Astrocyte of the spinal cord (primary cell): ENCODE measurements at places on chromosomes 7 and 10.

GRCh38 chr7:128190051-128190647 lies 50.9 kb upstream of the LEP start:
- no peak for DNase-seq

DNA sequence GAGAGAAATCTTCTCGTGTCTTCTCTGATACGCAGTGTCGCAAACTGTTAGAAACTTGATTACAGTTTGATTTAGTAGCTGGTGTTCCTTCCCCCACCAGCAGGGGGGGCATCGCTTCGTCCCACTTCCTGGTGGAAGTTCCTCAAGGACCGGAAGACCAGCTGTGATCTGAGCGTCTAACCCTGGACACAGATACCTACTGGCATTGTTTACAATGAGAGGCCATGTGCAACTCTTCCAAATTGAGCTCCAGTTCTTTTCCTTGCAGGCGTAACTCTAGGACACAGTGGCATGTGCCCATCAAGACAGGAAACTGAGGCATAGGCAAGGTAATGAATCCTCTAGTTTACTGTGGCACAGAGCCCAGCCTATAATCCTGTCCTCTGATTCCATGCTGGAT lies 219.0 kb downstream of the CCDC3 start:
- no peak for DNase-seq

DNA sequence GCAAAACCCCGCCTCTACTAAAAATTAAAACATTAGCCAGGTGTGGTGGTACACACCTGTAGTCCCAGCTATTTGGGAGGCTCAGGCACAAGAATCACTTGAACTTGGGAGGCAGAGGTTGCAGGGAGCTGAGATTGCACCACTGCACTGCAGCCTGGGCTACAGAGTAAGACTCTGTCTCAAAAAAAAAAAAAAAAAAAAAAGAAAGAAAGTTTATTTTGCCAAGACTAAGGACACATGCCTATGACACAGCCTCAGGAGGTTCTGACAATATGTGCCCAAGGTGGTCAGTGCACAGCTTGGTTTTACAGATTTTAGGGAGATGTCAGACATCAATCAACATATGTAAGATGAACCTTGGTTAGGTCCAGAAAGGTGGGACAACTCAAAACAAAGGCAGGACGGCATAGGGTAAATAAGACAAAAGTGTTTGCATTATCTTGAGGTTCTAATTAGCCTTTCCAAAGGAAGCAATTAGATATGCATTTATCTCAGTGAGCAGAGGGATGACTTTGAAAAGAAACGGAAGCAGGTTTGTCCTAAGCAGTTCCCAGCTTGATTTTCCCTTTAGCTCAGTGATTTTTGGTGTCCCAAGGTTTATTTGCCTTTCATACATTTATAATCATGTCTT lies 20.7 kb upstream of the OTUD1 start:
- DNase-seq: no peak

GRCh38 chr7:130444234-130444633 lies 3.4 kb upstream of the CEP41 start:
- DNase-seq: peak; percentile 39

GRCh38 chr10:121481180-121481579 lies 117.1 kb downstream of the FGFR2 start:
- peak; percentile 15 for DNase-seq

DNA sequence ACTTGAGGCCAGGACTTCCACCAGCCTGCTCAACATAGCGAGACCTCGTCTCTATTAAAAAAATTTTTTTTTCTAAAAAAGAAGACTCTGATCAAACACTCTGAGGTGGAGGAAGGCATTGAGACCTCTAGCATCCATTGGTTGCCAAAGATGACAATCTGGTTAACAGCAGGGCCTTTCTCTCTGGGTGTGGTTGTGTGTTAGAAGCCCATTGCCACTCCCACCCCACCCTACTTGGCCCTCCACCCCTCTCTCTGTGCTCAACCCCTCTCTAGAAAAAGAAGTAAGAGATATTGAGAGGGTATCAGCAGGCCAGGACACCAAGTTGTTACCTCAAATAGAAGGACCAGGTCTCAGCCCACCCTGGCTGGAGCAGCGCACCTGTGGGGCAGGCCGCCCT lies 57.4 kb upstream of the MXI1 start:
- no peak for DNase-seq

DNA sequence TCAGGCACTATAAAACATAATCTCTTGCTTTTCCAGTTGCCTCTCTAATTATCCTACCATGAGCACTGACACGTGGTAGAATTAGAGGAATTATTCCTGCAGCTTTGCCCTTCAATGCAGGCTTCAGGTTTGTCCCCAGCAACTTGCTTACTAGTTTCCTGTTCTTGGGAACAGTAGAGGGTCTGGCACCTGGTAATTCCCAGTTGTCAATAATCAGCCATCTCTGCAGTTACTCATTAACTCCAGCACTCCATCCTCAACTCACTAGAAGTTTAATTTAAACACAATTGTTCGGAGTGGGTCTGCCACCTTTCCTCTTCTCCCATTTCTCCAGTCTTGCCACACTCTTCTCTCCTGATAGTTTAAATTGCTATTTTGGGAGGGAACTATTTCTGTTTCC lies 324.3 kb upstream of the KIAA1217 start:
- no peak for DNase-seq

- no peak for DNase-seq
These were observed 85.2 kb upstream of the NPVF start for GRCh38 chr7:25313526-25313925.

DNA sequence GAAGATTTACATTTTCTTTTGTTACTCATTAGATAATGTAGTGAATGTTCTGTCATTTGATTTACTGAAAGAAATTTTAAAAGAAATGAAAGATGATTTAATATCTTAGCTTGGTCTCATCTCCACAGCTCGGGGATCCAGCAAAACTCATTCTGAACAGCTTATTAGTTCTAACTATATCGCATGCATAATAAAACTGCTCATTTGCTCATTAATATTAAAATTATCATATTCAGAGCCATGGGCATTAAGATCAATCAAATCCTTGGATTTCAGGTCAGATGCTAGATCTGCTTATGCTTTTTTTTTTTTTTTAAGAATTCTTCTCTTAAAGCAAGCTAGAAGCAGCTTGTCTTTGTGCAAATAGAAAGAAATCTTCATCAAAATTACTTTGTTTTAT lies 246.1 kb downstream of the FOXP2 start:
- no peak for DNase-seq

DNA sequence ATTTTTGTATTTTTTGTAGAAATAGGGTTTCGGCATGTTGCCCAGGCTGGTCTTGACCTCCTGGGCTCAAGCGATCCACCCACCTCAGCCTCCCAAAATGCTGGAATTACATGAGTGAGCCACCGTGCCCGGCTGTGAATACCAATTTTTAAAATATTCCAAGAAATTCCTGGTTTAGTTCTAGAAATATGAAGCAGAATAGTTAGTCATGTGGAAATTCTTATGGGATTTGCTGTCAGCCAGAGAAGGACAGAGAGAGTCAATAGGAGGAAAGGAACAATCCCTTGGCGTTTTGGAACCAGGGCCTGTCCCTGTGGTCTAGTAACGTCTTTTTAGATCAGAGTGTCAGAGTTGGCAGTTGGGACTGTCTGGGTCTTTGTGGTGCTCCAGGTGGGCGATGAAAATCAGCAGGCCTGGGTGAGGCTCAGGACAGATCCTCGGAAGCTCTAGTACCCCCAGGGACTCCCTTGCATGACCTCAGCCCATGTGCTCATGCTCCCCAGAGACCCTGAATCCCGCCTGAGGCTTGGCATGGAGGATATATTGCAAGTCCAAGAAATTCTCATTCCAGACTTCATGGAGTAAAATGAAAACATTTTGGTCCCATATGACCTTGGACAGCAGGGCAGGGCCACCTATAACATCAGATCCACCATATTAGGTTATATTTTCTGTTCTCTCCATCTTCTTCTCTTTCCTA lies 7.8 kb downstream of the NODAL start:
- DNase-seq: no peak

- no peak for DNase-seq
These were observed at the start of gene LRMDA for GRCh38 chr10:75431180-75432111. Gene LRMDA, plus strand, starts transcription at chr10:75431624.

- DNase-seq: no peak
These were observed 284.9 kb upstream of the PLXDC2 start for GRCh38 chr10:19531324-19531723.

GRCh38 chr10:77593771-77594470 lies 43.7 kb downstream of the KCNMA1 start:
- no peak for DNase-seq

DNA sequence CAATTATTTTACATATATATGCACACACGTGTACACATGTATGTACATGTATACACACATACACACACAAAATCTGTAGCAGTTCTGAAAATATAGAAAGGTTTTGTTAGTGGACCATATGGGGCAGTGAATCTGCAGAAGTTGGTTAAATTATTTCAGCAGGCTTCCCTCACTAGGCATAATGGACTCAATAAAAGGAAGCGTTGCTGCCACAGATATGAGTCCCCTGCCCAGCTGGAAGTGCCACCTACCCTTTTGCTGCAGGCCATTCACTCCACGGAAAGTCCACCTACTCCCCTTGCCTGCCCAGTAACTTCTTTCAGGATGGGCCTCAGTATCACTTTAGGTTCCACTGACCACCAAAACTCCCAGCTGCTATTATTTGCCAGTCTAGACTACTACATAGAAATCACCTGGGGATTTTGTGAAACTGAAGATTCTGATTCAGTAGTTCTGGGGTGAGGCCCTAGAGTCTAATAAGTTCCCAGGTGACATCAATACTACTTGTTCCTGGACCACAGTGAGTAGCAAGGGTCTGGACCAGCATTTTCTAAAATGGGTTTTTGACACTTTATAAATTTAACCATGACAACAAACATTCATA lies 29.3 kb upstream of the CROT start:
- DNase-seq: no peak

GRCh38 chr7:17492437-17492836 lies 194.0 kb downstream of the AHR start:
- no peak for DNase-seq

- no peak for DNase-seq
These were observed 12.3 kb upstream of the CTBP2 start for GRCh38 chr10:125172694-125173093.

- DNase-seq: no peak
These were observed 17.6 kb downstream of the ANXA11 start for GRCh38 chr10:80187465-80188409.
